H1 (cell line): ENCODE measurements at places on chromosomes 3 and 15.

DNA sequence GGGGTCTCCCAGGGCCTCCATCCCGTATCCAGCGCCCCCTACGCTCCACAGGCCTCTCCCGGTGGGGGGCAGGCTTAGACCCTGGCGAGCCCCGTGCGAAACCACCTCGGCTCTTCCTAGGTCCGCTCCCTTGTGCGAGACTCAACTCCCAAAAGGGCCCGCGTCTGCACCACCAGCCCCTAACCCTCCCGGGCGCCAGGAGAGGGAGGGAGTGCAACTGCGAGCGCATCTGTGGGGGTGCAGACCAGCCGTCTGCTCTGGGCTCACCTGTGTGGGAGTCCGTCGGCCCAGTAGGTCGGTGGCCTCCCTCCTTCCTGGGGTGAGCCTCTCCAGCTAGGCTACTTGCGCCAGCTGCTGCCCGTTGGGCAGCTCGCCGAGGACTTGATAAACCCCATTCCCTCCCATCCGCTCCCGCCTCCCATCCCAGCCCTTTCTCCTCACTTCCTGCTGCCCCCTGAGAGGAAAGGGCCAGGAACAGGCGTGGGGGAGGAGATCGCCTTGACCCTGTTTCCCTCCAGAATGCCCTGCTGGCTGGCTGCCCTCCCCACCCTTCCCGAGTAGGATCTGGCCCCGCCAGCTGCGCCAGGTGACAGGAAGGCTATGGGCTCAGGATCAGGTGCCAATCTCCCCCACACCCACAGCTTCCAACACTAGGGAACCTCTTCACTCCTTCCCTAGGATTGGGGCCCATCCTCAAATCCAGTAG, at the start of gene HYAL2:
Gene HYAL2, minus strand, starts transcription at position 360 of the 706 bp plus-strand sequence. CDS start 2,256 bp downstream, outside the sequence.
- DNase-seq = no peak

DNA sequence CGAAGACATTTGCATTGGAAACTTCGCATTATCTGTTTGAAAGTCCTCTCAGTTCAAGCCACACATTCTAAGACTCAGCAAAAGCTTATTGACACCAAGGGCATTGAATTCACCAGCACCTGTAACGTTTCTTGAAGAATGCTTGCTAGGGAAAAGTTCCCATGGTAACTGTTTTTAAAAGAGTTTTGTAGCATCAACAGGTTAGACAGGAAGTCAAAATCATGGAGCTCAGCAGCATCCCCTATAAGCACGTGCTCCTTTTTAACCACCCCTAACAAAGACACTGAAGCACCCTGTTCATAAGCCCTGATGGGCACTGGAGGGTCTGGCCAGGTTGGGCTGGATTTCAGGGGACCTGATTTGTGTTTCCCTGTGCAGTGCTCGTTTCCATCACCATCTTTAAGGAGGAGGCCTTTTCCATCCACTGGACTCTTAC, 229.7 kb upstream of the BHLHE40 start:
- no peak for DNase-seq

DNA sequence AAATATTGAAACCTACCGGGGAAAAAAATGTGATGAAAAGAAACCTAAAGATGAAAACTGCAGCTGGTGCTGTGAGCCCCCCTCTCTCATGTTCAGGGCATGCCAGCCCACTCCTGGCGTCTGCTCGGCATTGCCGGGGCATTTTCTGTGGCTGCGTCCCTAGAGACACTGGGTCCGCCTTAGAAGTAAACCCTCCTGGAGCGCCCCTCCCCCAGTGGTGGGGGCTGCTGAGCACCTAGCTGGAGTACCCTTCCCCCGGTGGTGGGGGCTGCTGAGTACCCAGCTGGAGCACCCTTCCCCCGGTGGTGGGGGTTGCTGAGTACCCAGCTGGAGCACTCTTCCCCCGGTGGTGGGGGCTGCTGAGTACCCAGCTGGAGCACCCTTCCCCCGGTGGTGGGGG, 24.5 kb upstream of the GABRA5 start:
- peak; percentile 63 for DNase-seq

- DNase-seq = no peak
These were observed 7.4 kb downstream of the RAB8B start for GRCh38 chr15:63196842-63197241.

- no peak for DNase-seq
These were observed 471 bp upstream of the KBTBD8 start for GRCh38 chr3:66997560-66998112.

DNA sequence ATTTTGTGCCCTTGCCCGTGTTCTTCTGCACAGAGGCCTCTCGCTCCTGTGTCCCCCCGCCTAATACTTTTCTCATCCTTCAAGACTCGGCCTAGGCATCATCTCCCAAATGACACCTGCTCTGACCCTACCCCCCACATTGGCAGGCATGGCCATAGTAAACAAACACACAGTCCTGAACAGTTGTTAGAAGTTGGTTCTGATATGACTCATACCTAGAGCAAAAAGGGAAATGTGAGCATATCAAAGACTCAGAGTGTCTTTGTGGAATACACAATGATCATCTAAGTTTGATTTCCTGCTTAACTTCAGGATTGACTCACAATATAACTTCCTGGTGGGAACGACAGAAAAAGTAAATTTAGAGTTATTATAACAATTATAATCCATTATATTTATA, 120.5 kb downstream of the POLR2M start:
- no peak for DNase-seq

DNA sequence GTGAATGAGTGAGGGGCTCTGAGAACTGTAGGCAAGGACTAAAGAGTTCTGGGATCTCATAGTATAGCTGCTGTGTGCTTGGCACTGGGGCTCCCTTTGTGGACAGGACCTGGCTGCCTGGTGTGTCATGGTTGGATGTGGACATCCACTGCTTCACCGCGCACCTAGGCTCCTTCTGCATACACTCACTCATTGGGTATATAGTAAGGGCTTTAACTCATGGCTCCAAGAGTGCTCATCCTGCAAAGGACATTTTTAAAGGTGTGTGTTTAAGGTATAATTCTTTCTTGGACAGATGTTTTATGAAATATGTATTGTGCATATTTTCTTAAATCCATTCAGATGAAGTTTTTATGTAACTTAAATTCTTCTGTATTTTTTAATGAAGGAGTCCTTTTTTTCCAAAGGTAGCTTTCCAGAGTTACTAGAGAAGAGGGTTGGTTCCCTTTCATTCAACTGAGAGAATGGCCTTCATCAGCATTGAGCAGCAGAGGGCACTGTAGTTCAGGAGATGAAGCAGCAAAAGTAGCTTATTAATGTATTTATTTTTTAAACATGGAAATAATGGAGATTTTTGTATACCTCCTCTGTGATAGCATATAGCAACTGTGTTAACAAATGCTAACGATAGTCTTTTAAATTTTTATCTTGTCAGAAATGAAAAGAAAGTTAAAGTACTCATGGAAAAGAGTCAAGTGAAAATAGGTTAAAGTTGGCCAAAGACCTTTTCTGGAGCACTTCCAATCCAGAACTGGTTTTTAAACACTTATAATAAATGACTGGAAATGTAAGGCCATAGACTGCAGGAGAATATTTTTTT, 25.2 kb downstream of the OXNAD1 start:
- no peak for DNase-seq

DNA sequence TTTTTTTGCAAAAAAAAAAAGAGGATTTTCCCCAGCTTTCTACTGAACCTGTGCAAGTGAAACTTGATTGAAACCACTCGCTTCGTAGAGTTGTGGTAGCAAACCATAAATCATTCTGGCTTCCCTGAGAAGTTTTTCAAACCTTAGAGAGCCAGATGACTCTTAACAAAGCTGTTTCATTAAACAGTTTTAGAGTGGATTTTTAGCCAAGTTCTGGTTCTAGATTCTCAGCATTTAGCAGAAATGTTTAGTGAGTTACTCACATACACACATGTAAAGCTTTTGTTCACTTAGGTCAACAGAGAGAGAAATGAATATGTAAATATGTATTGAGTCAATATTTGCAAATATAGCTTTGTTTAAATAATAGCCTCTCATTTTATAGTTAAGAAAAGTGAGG, 18.1 kb upstream of the CCR9 start:
- no peak for DNase-seq

- DNase-seq = no peak
These were observed 17.4 kb upstream of the NPTN start for GRCh38 chr15:73650416-73651126.

GRCh38 chr15:57387564-57388076, 11.3 kb downstream of the CGNL1 start:
- DNase-seq = no peak

- no peak for DNase-seq
These were observed 1.4 kb downstream of the HEMK1 start for GRCh38 chr3:50570508-50571279.

DNA sequence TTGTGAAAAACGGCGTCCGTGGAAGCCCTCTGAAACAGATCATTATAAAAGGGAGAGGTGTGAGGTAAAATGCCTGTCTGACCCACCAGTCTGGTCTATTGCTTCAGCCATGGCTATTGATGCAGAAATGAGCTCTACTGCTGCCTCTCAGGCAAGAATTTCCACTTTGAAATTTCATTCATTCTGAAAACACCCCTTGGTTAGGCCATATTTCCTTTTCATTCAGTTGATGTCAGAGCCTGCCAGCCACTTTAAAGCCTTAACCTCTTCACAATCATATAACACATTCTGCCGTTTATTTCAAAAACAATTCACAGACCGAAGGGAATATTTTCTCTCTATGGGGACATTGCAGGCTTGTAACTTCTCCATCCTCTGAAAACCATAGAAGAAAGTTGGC, 71.9 kb downstream of the FOXB1 start:
- DNase-seq = no peak

GRCh38 chr3:36678216-36679013, 85.9 kb downstream of the DCLK3 start:
- no peak for DNase-seq

DNA sequence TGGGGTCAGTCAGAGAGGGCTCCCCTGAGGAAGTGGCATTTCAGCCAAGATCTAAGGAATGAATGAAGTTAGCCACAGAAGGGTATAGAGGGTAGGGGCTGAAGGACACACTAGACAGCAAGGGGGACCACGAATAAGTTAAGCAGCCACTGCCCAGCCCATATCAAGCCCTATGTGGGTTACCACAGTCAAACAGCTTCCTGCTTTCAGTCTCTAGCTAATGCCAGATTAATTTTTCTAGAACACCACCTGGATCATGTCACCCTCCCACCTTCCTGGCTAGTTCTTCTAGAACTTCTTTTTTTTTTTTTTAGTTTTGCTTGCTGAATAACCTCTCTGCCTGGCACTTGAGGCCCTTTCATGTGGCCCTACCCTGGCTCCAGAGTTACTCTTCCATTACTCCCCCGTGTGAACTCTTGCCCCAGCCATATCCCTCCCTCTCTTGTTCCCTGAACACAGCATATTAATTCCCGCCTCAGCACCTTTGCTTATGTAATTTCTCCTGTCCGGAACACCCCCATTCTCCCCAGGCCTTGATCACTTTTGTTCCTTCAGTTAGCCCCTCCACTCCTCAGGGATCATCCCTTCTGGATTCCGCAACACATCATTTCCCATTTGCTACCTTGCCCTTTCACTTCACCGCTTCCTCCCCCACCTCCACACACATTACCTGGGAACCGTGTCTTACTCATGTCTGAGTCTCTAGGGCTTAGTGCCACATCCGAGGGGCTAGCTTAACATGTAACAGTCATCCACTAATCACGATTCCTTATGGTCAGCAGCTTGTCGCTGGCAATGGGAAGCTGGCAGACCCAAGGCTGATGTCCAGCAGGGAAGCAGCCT, 20.6 kb upstream of the BNC1 start:
- no peak for DNase-seq

GRCh38 chr3:98814817-98815420, 51.8 kb downstream of the ST3GAL6 start:
- no peak for DNase-seq

DNA sequence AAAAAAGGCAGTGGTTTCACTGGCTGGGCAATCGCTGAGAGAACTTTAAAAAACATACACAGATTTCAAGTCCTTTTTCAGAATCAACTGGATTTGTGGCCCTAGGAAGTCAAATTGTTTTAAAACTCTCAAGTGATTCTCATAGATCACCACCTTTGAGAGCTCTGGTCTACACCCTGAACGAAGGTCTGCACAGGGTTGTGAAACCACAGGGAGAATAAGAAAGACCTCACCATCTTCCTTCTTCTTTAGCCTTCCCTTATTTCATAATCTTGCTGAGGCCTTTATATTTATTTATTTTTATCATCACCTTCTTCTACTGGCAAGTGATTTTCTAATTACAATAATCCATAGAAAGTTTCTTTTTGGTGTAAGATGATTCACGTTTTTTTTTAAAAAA, 58.1 kb downstream of the FOXP1 start:
- DNase-seq = no peak

- DNase-seq = peak; percentile 69
These were observed 737 bp upstream of the ITPR1 start for GRCh38 chr3:4492208-4493013.

GRCh38 chr3:16512435-16513140, 911 bp downstream of the RFTN1 start:
- DNase-seq = no peak

DNA sequence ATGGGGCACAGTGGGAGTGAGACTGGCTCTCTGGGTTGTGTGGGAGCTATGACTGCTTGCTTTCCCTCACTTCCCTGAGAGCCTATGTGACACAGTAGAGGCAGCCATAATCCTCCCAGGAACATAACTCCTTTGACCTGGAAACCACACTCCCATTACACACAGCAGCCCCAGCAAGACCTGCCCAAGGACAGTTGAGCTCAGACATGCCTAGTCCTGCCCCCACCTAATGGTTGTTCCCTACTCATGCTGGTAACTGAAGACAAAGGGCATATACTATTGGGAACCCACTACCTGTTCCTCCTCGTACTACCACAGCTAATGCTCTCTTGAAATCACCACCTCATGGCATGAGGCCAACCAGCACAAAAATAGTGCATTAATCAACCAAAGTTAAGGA, 550.4 kb upstream of the ARPP21 start:
- no peak for DNase-seq

GRCh38 chr15:70212286-70212962, 114.7 kb upstream of the TLE3 start:
- no peak for DNase-seq

DNA sequence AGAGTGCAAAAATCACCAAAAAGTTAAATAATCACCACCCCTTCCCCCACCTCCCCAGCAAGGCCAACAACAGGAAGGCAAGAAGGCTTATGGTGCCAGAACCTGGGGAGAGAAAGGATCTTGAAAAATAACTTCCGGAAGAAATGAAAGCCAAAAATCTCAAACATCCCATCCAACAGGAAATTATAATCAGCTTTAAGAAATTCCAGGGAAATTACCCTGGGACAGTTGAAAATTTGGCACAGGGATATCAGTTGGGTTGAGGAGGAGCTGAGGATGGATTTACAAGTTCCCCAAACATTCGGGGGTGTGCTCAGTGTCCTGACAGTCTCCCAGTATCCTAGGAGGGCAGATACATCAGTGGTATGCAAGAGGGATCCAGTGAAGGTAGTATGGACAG, 82.7 kb downstream of the POLR2M start:
- no peak for DNase-seq

- DNase-seq = peak; percentile 77
These were observed 31.1 kb downstream of the CYFIP1 start for GRCh38 chr15:22949074-22949547.
